ENCODE measurements at places on chromosomes 7 and 10. TPM values are rescaled to one million over a fixed set of nuclear protein-coding genes. Genes with fewer than 3 reads are reported as not detected.

SUN3 gene
- not detected for polyA plus RNA-seq

IGF2BP3 gene
- 0.17 TPM for polyA plus RNA-seq

WEE2 gene
- polyA plus RNA-seq = not detected

DNA sequence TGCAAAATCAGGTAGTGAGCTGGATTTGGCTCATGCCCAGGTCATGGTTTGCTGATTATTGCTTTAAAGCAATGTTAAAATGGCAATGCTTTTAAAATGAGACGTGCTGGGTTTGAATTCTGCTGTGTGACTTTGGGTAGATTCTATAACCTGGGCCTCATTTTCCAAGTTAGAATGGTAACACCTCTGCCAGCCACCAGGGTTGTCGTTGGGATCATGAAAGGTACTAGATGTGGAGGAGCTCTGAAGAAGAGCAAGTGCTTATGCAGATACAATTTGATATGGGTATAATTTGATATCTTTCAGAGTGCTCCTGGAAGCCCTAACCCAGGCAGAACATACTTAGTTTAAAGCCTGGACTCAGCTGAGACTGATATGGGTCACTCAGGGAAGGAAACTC lies 60.0 kb downstream of the EVX1 start:
- no peak for DNase-seq

- DNase-seq = no peak
Measured at GRCh38 chr10:72058989-72059842, 29.1 kb downstream of the SPOCK2 start.

DNA sequence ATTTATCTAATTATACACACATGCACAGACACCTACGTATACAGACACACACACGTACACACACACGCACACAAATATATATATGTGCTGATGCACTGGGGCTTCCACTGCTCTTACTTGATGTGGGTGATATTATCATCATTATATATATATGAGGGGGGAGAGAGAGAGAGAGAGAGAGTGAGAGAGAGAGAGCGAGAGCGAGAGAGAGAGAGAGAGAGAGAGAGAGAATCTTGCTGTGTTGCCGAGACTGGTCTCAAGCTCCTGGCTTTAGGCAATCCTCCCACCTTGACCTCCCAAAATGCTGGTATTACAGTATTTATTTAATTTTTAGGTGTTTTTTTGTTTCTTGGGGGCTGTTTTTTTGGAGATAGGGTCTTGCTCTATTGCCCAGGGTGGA lies 3.6 kb upstream of the RABGEF1 start:
- no peak for DNase-seq

DNA sequence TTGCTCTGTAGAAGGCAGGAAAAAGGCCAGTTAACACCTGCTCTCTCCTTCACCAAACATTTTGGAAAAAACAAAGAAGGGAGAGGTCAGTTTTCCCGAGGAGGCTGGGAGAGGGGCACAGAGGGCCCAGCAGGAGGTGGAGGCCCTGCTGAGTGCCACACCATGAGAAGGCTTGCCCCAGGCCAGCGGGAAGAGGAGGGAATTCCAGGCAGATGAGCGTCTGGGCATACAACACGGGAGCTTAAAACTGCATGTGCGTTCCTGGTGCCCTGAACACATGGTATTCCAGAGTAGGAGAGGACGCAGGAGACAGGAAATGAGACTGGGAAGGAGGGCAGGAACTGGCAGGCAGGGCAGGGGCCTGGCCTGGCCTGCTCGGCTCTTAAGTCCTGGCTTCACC lies 182.4 kb downstream of the CCDC3 start:
- no peak for DNase-seq
